ENCODE measurements at places on chromosomes 7 and 10.

DNA sequence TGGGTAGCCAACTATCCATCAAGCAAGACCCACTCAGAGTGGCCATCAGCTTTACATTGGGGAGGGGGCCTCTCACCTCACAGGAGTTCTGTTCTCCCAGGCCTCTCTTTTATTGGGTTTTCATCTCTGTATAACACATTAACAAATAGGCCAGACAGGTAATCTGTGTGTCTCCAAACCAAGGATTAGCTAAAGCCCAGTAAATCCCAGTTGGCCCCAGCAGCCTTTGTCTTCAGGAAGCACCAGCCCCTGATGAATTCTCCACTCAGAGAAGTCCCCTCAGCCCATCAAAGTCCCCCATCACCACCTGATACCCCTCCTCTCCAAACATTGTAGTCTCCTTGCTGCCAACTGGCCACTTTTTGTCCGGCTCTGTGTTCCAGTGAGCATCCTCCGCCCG lies 16.9 kb upstream of the SLF2 start:
- no peak for DNase-seq

GRCh38 chr10:8404721-8405120 lies 350.2 kb downstream of the GATA3 start:
- DNase-seq, result peak; percentile 61

DNA sequence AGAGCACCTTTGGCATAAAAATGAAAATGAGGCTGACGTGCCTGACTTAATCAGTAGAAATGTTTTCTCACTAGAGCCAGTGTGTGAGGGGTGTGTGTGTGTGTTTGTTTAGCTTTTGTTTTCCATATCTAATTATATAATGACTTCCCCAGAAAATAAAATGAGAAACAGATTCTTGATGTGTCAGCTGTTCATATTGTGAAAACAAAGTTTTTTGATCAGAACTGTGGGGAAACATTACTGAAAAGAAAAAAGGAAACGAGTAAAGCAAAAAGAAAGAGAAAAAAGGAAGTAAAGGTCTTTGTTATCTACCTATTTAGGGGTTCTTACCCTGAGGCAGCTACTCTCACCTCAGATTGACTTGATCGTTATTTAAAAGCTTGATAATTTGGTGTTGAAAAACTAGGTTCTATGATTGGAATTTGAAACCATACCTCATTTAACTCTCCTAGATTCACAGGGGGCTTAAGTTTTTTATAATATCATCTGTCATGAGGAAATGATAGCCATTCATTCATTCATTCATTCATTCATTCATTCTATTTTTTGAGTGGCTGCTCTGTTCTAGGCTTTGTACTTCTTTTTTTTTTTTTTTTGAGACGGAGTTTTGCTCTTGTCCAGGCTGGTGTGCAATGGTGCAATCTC lies 58.0 kb downstream of the CREM start:
- no peak for DNase-seq

GRCh38 chr7:17150018-17150417 lies 148.4 kb upstream of the AHR start:
- no peak for DNase-seq

GRCh38 chr10:21715531-21716195 lies 181.6 kb downstream of the MLLT10 start:
- no peak for DNase-seq

GRCh38 chr7:128154504-128154903 lies 86.6 kb upstream of the LEP start:
- no peak for DNase-seq

DNA sequence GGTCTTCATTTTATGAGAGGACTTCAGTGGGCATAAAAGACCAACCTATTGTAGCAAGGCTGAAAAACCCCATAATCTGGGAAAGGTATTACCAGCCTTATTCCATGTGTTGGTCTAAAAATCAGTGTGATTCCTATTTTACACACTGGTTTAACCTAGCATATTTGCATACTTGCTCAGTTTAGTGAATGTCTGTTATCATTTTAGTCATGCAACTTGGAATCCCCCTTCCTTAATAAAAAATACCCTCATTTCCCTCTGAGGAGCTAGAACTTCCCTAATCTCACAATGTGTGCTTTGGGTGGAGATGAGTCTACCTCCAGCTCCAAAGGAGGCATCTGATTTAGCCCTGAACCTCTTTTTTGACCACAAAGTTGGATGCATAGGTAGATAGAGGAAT lies 312.8 kb upstream of the SORCS1 start:
- no peak for DNase-seq

- no peak for DNase-seq
Observed at GRCh38 chr7:121180436-121181063, 148.2 kb upstream of the WNT16 start.

DNA sequence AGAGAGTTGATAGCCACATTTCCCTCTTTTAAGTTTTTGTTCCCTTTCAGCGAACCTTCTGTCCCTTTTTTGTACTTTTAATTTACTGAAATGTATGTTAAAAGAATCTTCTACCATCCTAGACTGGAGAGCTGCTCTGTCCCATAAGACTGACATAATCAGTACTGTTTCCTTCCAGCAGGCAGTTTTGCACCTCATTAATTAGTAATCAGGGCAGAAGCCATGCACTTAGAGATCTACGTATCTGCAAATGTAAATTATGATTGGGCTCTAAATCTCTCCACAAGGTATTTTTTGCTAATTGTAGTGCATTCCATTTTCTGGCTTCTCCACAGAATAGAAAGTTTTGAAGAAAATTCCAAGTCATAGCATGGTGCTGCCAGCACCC lies 232.1 kb downstream of the CELF2 start:
- no peak for DNase-seq

Measured in RCC 7860 (cell line).